ENCODE measurements at places on chromosomes 3 and 15.

DNA sequence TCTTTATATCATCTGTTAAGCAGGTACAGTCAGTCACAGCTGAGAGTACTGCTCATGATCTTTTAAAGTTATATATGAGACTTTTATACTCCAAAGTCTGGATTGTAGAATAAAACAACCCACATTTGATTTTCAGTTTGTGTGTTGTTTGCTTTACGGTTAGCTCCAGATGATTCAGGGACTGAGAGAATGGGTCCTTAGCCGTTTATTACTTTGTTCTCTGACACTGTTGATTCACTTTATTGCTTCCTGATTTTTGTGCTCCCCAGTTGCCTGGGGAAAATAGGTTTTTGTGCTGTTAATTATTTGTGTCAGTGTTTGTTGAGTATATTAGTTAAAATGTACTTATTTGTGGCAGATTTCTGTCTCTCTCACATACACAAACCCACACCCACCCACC, 8.6 kb upstream of the EBLN2 start:
- no peak for DNase-seq

GRCh38 chr15:39438799-39439592, 141.9 kb upstream of the THBS1 start:
- DNase-seq, result no peak

- no peak for DNase-seq
Observed at GRCh38 chr15:54481819-54482218, 503.6 kb downstream of the UNC13C start.

DNA sequence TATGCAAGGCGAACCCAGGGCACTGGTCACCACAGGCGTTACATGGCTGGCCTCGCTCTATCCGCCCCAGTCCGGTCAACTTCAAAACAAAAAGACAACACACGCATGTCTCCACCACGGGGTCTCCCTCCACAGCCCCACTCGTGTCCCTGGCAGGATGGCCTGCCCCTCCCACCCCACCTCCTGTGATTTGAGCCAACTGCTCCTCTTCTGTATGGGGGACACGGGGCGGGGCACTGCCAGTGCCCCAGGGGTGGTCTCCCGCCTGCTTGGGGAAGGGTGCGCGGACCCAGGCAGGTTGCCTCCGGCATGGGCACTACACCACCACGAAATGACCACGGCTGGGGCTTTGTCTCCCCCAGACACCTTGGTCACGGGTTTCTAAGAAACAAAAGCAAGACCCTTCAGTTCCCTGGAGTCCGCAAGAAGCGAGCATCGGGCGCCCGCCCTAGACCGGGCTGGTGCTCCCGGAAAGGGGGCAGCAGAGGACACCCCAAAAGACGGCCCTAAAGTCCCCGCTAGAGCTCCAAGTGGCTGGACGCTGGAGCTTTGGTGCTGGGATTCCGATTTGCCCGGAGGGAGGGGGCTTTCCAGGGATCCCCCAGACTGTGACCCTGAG, 219.3 kb upstream of the PRICKLE2 start:
- DNase-seq, result no peak

GRCh38 chr3:192336286-192336685, 391.1 kb downstream of the FGF12 start:
- no peak for DNase-seq

DNA sequence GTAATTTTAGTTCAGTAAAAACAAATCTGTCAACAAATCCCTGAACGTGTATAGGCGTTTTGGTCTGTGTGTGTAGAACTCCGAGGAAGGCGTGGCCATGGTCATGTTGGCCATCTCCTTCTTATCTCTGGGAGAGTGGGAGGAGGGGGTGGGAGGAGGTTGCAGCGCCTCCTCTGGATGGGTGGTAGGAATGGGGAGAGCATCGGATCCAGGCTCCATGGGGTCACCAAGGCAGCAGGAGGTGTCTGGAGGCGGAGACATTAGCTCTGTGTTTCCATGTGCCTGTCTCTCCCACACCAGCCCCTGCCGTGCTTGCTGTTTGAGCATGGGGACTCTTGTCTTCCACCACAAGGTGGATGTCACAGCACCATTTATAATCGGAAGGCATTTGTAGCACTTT, 34.5 kb upstream of the TRPM1 start:
- DNase-seq, result no peak

GRCh38 chr15:62788224-62788623, 254.3 kb upstream of the TPM1 start:
- no peak for DNase-seq

DNA sequence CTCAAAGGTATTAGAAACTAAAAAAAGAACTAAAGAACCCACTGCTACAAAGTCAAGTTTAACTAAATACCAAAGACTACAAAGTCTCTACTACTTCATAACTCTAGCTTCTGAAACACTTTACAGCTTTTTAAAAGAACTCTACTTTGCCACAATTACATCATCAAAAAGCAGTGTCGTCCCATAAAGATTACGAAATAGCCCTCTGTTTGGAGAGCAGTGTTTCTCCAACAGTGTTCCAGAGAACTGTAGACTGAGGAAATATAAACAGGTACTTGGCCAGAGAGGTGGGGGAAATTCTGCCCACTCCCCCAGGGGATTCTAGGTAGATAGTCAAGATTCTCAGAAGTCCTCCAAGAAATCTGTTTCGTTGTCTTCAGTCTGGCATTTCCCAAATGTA, 225.6 kb downstream of the PDZRN3 start:
- no peak for DNase-seq

DNA sequence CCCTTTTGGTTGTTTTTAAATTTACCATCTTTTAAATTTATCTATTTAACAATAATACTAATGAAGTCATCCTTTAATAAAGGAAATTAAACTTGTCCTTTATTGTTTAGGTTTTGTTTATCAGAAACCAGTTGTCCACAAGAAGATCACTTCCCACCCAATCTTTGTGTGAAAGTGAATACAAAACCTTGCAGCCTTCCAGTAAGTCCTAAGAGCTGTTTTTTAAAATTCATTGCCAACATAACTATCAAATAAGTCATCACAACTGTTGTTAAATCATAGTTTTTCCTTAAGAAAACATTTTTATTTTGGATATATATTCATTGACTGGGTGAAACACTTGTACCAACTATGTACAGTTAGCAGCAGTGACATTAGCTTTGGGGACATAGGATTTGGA, 59.4 kb downstream of the CALML4 start:
- no peak for DNase-seq

DNA sequence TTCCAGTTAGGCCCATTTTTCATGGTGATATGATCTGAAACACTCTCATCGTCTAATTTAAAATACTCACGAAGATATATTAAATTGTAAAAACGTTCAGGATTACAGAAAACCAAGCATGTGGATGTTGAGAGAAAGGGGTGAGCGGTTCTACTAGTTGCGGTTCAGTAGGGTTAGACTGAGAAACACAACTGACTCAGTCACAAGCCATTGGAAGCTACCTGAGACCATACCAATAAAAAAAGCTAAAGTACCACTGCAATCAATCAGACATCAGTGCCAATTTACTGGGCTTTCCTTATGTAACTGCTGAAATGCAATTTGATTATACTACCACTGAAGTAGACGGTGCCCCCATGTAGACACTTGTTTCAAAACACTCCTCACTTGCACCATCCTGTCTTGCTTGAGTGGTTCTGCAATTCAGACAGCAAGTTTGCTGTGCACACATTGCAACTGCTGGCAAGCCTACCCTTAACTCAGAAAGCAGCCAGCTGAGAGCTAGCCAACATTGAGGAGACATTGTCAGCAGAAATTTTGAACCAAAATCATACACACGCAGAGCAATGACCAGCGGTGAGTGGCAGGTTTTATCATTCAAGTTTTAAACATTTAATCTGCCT, 368.7 kb upstream of the ARHGEF26 start:
- DNase-seq, result no peak

- no peak for DNase-seq
Observed at GRCh38 chr3:27310688-27311087, 58.5 kb downstream of the NEK10 start.

GRCh38 chr3:120432150-120432860, 18.5 kb downstream of the FSTL1 start:
- no peak for DNase-seq

DNA sequence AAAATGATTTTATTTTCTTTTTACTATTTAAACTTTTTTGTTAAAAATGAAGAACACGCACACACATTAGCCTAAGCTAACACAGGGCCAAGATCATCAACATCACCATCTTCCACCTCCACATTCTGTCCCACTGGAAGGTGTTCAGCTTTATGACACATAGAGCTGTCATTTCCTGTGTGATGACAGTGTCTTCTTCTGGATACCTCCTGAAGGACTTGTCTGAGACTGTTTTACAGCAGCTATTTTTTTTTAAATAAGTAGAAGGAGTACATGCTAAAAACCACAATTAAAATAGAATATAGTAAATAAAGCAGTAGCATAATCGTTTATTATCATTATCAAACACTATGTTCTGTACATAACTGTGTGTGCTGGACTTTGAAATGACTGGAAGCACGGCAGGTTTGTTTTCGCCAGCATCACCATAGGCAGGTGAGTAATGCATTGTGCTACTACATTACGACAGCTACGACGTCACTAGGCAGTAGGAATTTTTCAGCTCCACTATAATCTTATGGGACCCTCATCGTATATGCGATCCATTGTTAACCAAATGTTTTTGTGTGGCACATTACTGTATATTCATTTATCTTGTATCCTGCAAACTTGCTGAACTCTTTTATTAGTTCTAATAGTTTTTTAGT, 72.8 kb downstream of the KLF15 start:
- DNase-seq, result no peak

DNA sequence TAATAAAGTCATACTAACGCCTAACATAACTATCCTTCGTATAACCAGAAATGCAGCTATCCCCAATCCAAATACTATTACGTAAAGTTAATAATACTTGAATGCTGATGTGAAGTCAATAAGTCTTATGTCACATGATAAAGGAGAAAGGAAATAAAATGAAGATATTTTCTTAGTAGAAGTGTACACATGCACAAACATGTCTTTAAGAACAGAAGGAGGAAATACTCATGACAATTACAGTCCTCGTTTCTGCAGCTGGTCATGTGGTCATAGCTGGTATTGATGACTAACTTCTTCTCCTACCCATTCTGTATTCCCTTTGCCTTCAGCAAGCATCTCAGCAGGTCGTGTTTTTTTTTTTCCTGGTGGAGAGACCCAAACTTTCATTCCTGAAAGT, 244.3 kb downstream of the CHL1 start:
- DNase-seq, result no peak

DNA sequence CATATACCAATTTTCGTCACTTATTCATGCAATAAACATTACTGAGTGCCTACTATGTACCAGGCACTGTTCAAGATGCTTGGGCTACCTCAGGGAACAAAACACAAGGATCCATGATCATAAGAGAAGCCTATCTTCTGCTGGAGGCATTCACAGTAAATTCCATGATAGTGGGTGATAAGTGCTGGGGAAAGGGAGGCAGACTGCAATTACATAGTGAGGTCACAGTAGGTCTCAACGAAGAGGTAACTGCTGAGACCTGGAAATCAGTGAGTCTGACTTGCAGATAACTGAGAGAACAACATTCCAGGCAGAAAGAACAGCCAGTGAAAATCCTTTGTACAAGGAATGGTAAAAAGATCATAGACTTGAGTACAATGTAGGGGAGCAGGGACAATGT, 33.6 kb downstream of the RAF1 start:
- DNase-seq, result no peak

- no peak for DNase-seq
Observed at GRCh38 chr3:50147861-50148260, 7.3 kb upstream of the SEMA3F start.

GRCh38 chr3:133797396-133798105, 8.1 kb upstream of the SRPRB start:
- DNase-seq, result no peak

GRCh38 chr3:120382941-120383447, 33.8 kb upstream of the LRRC58 start:
- DNase-seq, result no peak

- DNase-seq, result no peak
Observed at GRCh38 chr3:51350751-51351150, 34.3 kb upstream of the MANF start.

DNA sequence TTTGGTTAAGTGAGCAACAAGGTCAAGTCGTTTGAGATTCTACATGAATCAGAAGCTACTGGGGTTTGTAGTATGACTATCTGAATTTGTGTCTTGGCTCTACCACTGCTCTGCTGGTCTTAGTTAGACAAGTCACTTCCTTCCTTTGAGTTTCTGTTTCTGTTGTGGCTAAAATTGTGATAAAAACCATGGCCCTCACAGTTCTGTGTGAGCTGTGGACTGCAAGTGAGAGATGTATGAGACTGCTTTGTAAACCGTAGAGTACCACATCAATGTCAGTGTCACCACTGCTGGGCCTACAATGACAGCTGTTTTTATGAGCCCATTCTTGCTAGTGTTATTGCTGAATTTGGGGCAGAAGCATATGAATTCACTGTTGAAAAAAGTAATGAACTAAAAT, 32.7 kb downstream of the RARB start:
- DNase-seq, result no peak

GRCh38 chr15:73021139-73021621, 31.1 kb upstream of the NEO1 start:
- DNase-seq, result no peak

DNA sequence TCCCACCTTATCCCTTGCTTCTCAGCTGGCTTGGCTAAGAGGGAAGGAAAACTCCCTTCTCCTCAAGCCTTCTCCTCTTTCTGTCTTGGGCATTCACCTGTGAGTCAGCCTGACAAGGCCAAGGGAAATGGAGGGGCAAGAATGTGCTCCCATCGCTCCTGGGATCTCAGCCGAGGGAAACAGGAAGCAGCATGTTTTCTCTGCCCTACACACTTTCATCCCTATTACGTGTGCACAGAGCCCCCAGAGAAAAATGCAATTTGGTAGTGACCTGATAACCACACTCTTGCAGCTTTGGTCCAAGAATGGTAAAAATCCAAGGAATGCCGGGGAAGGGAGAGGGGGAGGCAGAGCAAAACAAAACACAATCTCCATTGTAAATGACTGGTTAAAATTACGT, 32.9 kb upstream of the MTMR10 start:
- no peak for DNase-seq

- no peak for DNase-seq
Observed at GRCh38 chr3:175489406-175489805, 630.3 kb downstream of the NAALADL2 start.

DNA sequence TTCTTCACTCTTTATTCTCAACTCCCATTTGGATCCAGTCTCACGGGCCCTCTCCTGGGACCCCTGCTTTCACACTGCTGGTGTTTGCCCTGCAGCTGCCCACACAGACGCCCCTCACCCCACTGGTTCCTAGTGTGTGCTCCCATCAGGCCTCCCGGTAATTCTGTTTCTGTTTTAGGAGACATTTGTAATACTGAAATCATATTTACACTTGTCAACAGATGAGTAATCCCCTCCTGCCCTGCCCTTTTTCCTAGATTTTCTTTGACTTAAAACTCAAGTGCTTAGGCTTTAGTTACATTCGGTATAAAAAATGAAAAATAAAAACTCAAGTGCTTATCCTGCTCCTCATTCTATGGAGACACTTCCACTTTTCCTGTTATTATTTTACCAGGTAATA, 18.4 kb upstream of the ABTB1 start:
- no peak for DNase-seq

- DNase-seq, result no peak
Observed at GRCh38 chr15:64232400-64232799, 69.6 kb upstream of the PPIB start.

- no peak for DNase-seq
Observed at GRCh38 chr3:158403013-158403412, 168.0 kb upstream of the MLF1 start.

Measured in NCI-H1417 treated with DMSO at 0.1 percent for 48 hours (cell line).